Natural killer cell treated with Interleukin-12 subunit alpha and Interleukin-12 subunit beta and Interleukin-15 and Interleukin-18, amount 100 ng/mL, for 72 hours (primary cell): ENCODE measurements at places on chromosomes 1 and 21. TPM values are rescaled to one million over a fixed set of nuclear protein-coding genes. Genes with fewer than 3 reads are reported as not detected.

- no peaks in the 10 kb centered on the region for H3K27me3 ChIP-seq
- no peaks in the 10 kb centered on the region for H3K36me3 ChIP-seq
- no peak for DNase-seq
- H3K27ac ChIP-seq: no peak overlapping the region
Observed at GRCh38 chr1:247646867-247647266, 32.7 kb downstream of the OR13G1 start.

DNA sequence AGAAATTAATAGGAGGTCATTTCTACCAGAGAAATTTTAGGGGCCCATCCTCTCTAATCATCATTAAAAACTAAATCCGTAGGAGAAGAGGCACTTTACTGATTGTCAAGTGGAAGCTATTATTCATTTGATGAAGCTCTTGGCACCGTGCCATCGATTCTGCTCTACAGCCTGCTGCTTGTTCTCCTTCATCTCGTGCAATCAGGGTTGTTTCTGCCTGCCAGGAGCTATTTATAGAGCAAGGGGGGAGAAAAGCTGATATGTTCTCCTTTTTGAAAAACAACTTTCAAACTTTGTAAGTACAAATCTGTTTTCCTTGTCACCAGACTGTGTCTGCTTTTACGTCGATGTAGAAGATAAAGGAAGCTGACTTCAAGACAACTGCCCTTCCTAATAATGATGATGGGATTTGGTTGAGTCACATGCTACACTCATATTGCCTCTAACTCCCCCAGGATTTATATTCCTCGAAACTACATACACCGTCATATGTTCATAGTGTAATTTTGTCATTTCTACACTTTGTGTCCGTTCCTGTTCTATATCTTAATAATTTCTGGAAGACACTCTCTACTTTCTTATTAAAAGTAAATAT is 169.6 kb upstream of the LHX8 start:
- no peaks in the 10 kb centered on the region for H3K4me1 ChIP-seq
- H3K36me3 ChIP-seq: no peaks in the 10 kb centered on the region
- H3K4me3 ChIP-seq: no peak overlapping the region
- no peak for DNase-seq
- no peaks in the 10 kb centered on the region for H3K27me3 ChIP-seq

DNA sequence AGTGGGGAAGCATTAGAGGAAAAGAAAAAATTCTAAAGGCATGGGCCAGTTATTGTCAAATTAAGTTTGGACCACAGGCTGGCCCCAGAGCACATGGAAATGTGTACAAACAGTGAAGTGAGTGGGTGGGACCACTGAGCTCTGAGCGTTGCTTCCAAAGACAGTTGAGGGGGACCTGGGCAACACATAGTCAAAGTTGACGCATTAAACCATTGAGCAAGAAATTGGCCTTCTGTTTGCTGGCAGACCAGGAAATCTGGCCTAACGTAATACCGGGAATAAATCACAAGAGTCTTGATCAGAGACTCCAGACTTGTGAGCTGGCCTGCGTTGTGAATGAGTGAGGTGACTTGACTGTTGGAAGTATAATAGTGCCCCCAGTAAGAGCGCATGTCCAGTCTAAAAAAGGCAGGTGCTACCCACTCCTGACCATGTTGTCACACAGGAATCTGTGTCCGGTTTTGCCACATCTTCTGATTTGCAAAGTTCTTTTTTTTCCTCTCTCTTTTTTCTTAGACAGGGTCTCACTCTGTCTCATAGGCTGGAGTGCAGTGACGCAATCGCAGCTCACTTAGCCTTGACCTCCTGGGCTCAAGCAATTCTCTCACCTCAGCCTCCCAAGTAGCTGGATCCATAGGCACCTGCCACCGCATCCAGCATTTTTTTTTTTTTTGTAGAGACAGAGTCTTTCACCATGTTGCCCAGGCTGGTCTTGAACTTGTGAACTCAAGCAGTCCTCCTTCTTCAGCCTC is 10.7 kb downstream of the EPHB2 start:
- H3K27me3 ChIP-seq: peaks cover 19% of the 10 kb centered on the region
- no peaks in the 10 kb centered on the region for H3K4me1 ChIP-seq
- no peak for DNase-seq
- H3K27ac ChIP-seq: no peak overlapping the region
- H3K4me3 ChIP-seq: no peak overlapping the region

Gene NLRP3
- 2.3 TPM for total RNA-seq

Gene ANGPTL3
- total RNA-seq: not detected

Gene UTS2
- 0.78 TPM for total RNA-seq

DNA sequence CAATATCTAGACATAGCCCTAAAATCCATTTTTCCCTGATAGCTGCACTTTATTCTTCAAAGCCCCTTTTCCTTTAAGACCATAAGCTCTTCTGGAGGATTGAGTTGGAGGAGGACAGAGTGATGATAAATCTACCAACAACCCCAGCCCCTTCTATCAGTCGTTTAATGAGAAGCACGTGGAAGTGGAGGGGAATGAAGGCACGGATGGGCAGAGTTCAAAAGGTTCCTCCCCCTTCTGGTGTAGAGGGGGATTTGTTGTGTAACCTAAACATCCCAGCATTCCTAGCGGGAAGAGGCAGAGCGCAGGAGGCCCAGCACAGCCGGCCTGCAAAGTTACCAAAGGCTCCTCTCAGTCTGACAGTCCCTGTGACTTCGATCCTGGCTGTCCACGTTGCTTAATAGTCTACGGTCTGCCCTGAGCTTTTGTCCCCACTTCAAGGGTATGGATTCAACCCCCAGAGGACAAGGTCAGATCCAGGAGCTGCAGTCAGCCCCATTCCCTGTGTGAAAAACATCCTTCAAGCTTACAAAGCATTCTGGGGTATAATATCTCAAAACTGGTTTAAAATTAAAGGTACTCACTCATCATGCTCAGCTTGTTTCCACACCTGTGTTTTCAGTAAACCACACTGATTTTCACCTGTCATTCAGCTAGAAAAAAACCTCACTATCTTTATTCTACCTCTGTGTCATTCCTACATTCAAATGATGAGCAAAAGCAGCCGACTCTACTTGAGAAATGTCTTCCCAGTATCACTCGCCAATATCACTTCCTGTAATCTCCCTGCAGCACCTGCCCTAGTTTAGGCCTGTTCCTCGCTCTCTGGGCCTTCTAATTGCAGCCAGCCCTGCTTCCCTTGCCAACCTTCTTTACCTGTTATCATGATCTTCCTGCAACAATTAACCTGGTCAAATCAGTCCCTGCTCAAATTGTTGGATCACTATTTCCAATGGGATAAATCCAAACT is 117.9 kb downstream of the PLPP3 start:
- H3K4me1 ChIP-seq: no peaks in the 10 kb centered on the region
- H3K36me3 ChIP-seq: no peaks in the 10 kb centered on the region
- no peak for DNase-seq
- peaks cover 18% of the 10 kb centered on the region for H3K27me3 ChIP-seq

DNA sequence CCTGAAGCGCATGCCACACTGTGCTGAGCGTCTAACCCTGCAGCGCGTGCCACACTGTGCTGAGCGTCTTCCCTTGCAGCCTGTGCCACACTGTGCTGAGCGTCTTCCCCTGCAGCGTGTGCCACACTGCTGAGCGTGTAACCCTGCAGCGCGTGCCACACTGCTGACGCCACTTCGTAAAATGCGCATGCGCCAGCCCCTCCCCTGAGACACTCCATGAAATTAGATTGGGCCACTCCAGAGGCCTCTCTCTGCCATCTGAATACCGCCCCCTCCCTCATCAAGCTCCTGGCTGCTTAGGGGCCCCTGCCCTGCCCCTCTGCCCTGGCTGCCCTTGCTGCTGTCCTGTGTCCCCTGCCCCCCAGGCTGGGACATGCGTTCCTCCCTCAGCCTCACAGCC is 84.8 kb downstream of the POFUT2 start:
- no peaks in the 10 kb centered on the region for H3K36me3 ChIP-seq
- H3K4me1 ChIP-seq: peaks cover 15% of the 10 kb centered on the region
- no peak for DNase-seq
- no peaks in the 10 kb centered on the region for H3K27me3 ChIP-seq
- H3K4me3 ChIP-seq: no peak overlapping the region

DNA sequence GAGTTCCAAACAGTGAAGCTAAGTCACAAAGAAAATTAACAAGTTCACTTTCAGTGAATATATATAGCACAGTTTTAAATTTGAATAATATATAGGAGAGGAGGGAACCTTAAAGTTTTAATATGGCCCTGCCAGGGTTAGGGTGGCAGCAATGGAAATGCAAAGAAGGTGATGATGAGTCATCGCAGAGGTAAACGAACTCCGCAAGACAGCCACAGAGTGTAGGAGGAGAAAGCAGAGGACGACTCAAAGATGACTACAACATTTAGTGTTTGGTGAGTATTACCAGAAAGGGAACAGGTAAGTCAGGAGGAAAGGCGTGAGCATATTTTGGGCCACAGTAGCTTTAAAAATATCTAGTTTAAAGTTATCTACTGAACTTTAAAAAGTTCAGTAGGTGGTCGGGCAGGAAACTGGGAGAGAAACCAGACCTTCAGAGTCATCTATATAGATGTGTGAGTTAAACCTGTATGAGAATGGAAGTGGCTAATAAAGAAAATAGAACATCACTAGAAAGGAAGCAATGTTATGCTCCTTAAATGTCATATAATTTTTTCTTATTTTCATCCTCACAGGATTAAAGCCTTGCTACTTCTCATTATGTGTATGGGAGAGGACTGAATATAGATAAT is 75.7 kb downstream of the UCHL5 start:
- H3K4me3 ChIP-seq: no peak overlapping the region
- no peak for DNase-seq
- no peak overlapping the region for H3K27ac ChIP-seq

DNA sequence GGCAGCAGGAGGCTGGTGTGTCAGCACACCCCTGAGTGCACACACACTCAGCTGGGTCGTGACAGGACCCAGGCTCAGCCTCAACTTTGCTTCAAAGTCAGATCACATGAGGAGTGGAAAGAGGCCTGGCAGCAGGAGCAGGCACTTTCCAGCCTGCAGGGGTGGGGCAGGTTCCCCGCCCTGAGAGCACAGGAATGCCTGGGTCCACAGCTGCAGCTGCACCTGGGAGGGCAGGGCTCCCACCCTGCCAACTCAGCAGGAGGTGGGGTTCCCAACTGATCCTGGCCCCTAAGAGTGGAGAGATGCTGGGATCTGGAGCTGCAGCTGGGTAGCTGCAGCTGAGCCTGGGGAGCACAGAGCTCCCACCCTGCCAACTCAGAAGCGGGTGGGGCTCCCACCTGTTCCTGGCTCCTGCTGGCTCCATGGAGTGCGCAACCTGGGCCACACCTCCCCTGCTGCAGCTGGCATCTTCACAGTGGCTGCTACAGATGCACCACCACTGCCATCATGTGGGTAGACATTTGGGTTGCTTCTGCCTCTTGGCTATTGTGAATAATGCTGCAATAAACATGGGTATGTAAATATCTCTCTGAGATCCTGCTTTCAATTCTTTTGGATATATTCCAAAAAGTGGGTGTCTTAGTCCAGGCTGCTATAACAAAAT is 415.4 kb downstream of the TTLL7 start:
- H3K27ac ChIP-seq: no peak overlapping the region
- H3K4me3 ChIP-seq: no peak overlapping the region
- DNase-seq: no peak
- no peaks in the 10 kb centered on the region for H3K36me3 ChIP-seq
- H3K4me1 ChIP-seq: no peaks in the 10 kb centered on the region
- no peaks in the 10 kb centered on the region for H3K27me3 ChIP-seq

GRCh38 chr1:183609759-183610452 is 19.6 kb upstream of the NCF2 start:
- H3K36me3 ChIP-seq: no peaks in the 10 kb centered on the region
- H3K4me3 ChIP-seq: no peak overlapping the region
- H3K27me3 ChIP-seq: peaks cover 5% of the 10 kb centered on the region
- peaks cover 10% of the 10 kb centered on the region for H3K4me1 ChIP-seq

GRCh38 chr1:6025269-6026094 is 20.2 kb upstream of the KCNAB2 start:
- peaks cover 64% of the 10 kb centered on the region for H3K4me1 ChIP-seq
- H3K27me3 ChIP-seq: no peaks in the 10 kb centered on the region
- H3K36me3 ChIP-seq: peaks cover 13% of the 10 kb centered on the region
- peak overlapping the region; percentile 98 for H3K27ac ChIP-seq

Gene RGS13
- total RNA-seq: 1.1 TPM

Gene BRINP2
- total RNA-seq: not detected

Gene TNFSF4
- 40.5 TPM for total RNA-seq

Gene CASQ2
- not detected for total RNA-seq

DNA sequence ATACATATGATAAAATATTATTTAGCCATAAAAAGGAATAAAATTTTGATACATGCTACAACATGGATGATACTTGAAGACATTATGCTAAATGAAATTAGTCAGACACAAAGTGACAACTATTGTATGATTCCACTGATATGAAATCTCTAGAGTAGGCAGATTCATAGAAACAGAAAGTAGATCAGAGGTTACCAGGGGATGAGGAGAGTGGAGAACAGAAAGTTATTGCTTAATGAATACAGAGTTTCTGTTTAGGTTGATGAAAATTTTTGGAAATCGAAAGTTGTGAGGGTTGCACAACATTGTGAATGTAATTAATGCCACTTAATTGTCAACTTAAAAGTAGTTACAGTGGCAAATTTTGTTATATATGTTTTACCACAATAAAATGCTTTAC is 315.7 kb upstream of the USP25 start:
- H3K36me3 ChIP-seq: no peaks in the 10 kb centered on the region
- H3K4me3 ChIP-seq: no peak overlapping the region
- H3K4me1 ChIP-seq: no peaks in the 10 kb centered on the region
- no peak for DNase-seq
- H3K27me3 ChIP-seq: no peaks in the 10 kb centered on the region

GRCh38 chr1:116424863-116425262 is 51.8 kb downstream of the ATP1A1 start:
- no peak overlapping the region for H3K4me3 ChIP-seq

Gene FAAH
- 4.1 TPM for total RNA-seq

Gene NPHS2
- not detected for total RNA-seq

GRCh38 chr1:203185585-203185984 is 919 bp downstream of the CHI3L1 start:
- no peaks in the 10 kb centered on the region for H3K36me3 ChIP-seq
- no peak overlapping the region for H3K27ac ChIP-seq
- peaks cover 2% of the 10 kb centered on the region for H3K4me1 ChIP-seq
- H3K4me3 ChIP-seq: no peak overlapping the region
- no peak for DNase-seq

Gene APOBEC4
- not detected for total RNA-seq

GRCh38 chr1:66403007-66403731 is 130.8 kb upstream of the SGIP1 start:
- peaks cover 11% of the 10 kb centered on the region for H3K4me1 ChIP-seq
- H3K27me3 ChIP-seq: peaks cover 7% of the 10 kb centered on the region
- H3K4me3 ChIP-seq: no peak overlapping the region
- H3K27ac ChIP-seq: no peak overlapping the region
